Stimulated activated CD8-positive, alpha-beta memory T cell treated with anti-CD3 and anti-CD28 coated beads, Interleukin-12 subunit alpha, Interleukin-12 subunit beta, amount 100 ng/mL, for 4 hours (primary cell): ENCODE measurements at places on chromosomes 13 and 19.

GRCh38 chr19:28486926-28487325, 726.0 kb downstream of the UQCRFS1 start:
- DNase-seq, result no peak

GRCh38 chr19:35872180-35872579, 3.8 kb downstream of the APLP1 start:
- no peak for DNase-seq

- DNase-seq, result no peak
Observed at GRCh38 chr19:55173186-55173713, 6.8 kb upstream of the DNAAF3 start.

DNA sequence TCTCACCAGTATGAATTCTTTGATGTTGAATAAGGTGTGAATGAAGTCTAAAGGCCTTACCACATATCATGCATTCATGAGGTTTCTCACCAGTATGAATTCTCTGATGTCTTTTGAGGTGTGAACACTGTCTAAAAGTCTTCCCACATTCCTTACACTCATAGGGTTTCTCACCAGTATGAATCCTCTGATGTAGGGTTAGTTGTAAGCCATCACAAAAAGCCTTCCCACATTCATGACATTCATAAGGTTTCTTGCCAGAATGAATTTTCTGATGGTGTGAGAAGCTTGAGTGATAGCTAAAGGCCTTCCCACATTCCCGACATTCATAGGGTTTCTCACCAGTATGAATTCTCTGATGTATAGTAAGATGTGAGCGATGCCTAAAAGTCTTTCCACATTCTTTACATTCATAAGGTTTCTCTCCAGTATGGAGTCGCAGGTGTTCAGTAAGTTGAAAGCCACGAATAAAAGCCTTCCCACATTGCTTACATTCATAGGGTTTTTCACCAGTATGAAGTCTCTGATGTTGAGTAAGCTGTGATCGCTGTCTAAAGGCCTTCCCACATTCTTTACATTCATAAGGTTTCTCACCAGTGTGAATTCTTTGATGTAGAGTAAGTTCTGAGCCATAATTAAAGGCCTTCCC, 27.7 kb downstream of the ZNF461 start:
- no peak for DNase-seq

GRCh38 chr19:28577233-28577632, 635.7 kb downstream of the UQCRFS1 start:
- no peak for DNase-seq

DNA sequence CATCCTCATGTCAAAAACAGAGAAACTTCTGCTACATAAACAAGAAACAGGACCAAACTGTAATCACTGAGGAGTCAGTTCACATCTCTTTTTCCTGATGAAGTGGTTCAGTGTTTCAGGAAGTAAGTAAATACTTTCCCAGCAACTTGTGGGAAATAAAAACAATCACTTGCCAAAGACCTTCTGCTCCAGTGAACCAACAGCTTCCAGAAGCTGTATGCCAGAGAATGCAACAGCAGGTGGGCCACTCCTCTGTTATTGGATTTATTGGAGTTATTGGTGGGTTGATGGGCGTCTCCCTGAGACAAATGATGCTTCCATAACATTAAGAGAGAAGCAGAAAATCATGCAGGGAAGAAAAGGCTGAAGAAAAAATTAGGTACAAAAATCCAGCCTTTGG, 9.9 kb downstream of the SLC6A16 start:
- no peak for DNase-seq

DNA sequence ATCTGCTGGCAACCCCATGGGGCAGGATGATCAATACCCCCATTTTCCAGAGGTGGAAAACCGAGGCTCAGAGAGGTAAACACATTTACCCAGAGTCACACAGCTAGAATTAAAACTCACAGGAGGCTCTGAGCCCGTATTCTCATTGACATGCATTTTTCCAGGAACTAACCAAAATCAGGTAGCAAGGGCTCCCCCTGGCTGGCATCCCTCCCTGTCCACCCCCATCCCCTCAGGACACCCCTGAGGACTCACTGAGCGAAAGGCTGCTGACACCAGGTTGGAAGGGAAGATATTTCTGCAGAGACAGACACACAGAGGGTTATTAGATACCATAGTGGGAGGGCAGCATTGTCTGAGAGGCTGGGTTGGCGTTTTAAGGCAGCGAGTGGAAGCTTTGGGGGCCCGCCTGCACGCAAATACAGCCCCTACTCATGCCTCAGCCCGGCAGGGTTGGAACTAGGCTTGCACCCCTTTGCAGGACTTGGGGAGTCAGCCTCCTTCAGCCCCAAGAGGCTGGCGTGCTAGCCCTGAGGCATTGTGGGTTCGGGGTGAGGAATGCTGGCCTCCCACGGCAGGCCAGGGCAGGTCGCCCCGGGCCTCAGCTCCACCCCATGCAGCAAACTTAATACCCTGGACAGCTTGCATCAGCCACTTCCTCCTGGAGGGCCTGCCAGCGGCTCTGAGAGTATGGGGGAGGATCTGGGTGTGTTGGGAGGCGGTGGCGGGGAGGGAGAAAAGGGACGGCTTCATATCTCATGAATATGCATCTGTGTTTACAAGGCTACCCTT, 3.9 kb downstream of the SLC1A5 start:
- peak; percentile 41 for DNase-seq

DNA sequence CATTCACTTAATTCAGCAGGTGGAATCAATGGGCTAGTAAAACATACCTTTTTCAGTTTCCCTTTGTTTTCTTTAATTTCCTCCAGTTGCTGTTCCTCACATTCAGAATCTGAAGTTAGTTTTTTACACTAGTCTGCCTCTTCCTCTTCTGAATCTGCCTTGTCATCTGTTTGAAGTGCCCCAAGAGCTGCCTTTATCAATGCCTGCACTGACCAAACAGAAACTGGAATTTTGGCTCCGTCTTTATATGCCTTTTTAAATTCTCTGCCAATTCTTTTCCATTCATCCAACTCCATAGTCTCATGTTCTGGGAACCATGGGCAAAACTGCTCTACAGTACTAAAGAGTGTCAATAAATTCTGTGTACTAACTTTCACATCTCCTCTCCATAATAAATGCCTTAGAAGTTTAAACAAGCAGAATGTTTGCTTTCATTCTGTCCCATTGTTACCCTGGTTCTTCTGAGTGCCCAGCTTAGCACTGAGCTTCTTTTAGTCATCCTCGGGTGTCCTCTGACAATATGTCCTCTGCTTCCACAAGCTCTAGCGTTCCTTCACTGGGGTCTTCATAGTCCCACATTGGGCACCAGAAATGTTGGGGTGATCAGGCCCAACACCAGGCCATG, 154.2 kb downstream of the ZNF486 start:
- DNase-seq, result no peak
